ENCODE measurements at places on chromosomes 11 and 22.

DNA sequence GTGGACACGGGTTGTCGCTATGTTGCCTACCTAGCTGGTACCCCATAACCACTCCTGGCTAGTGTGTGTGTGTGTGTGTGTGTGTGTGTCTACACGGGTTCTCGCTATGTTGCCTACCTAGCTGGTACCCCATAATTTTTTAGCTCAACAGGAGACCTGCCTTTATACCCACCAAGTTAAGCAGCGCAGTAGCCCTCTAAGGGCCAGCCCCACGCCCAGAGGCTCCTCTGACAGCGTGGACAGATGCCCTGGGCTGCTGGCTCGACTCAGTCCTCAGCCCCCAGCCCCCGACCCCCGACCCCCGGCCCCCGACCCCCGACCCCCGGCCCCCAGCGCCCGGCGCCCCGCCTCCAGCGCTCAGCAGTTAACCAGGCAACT, 351 bp upstream of the AKIP1 start:
- no peak for DNase-seq

- DNase-seq: no peak
Measured at GRCh38 chr11:26985943-26986342, 8.0 kb upstream of the FIBIN start.

GRCh38 chr11:47185305-47186075, 744 bp downstream of the PACSIN3 start:
- peak; percentile 67 for DNase-seq

DNA sequence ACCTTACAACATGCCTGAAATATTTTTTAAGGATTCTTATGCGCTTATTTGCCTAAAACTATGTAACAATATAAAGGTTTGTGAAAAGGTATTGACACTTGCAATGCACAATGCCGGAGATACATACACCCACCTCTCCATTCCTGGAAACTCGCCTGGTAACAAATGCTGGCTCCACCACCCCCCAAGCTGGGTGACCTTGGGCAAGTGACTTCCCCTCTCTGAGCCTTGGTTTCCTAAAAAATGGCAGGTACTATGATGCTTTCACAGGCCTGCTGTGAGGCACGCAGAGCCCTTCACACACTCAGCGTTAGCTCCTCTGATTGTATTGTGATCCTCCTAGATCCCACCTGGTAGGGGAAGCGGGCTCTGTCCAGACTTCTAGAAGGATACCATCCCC, 2.3 kb downstream of the GAL3ST1 start:
- DNase-seq: no peak

DNA sequence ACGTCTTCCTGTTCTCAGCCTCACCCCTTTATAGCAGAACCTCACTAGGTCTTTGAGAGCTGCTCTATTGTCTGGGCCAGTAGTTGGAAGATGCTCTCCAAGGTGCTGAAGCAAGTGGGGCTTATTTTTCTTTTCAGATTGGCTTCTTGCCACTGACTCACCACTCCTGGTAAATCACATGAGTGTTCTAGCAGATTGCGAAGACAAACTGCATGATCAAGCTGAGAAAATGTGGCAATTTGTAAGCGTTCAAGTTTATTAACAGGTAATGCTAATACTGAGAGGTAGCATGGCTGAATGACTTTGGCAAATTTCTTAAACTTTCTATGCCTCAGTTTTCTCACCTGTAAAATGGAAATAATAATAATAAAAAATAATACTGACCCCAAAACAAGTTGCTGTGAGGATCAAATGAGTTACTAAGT, 59.2 kb downstream of the CACNG2 start:
- DNase-seq: peak; percentile 92

- DNase-seq: no peak
Measured at GRCh38 chr11:45652781-45653180, 12.6 kb downstream of the CHST1 start.
